Caco-2 (cell line): ENCODE measurements at places on chromosomes 1 and 21. TPM values are rescaled to one million over a fixed set of nuclear protein-coding genes. Genes with fewer than 3 reads are reported as not detected.

CCDC185 gene
- not detected in 2 replicates for total RNA-seq

CTH gene
- 11.1 and 14.0 TPM in 2 replicates for total RNA-seq

ESRRG gene
- 6.6 and 8.6 TPM in 2 replicates for total RNA-seq

SYT2 gene
- 0.07 and 0.09 TPM in 2 replicates for total RNA-seq

DNA sequence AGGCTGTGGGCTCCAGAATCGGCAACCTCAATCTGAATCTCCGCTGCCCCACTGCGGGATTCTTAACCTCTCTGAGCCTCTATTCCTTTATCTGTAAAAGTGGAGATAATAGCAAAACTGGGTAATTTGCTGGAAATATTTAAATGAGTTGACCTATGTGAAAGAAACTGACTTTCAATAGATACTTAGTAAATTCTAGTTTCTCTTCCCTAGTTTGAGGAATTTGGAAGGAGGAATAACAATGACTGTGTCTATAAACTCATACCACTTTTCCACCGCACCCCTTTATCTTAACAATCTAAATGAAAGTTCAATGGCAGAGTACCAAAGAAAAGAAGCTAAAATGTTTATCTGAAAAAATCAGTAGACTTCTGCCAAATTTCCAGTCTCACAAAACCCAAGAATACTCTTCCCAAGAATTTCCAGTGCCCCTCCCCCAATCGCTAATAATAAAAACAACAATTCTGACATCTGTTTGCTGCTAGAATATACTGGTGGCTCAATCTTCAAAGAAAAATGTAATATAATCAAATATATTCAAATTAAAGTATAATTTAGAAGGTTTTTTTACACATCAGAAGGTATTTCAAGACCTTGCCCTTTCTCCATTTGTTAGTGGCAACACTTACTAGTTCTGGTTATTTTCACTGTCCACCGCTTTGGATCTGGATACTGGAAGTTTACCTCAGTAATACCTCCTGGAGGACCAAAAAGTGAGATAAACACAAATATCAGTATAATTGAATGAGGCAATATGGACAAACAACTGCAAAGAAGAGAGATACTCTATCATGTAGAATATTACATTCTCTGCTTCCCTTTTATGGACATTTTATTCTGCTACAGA lies 171.2 kb downstream of the LTN1 start:
- peaks cover 1% of the 10 kb centered on the region; the same call in 1 of the 2 replicates for H3K27me3 ChIP-seq
- no peaks in the 10 kb centered on the region for H3K36me3 ChIP-seq
- H3K4me1 ChIP-seq, result no peaks in the 10 kb centered on the region
- no peak for DNase-seq

GRCh38 chr1:113780374-113781146 lies 21.3 kb upstream of the PHTF1 start:
- H3K27me3 ChIP-seq, result no peaks in the 10 kb centered on the region
- no peaks in the 10 kb centered on the region for H3K36me3 ChIP-seq
- H3K4me1 ChIP-seq, result peaks cover 20% of the 10 kb centered on the region
- no peak overlapping the region for H3K4me3 ChIP-seq
- H3K27ac ChIP-seq, result no peak overlapping the region

- H3K36me3 ChIP-seq, result no peaks in the 10 kb centered on the region
- H3K27ac ChIP-seq, result no peak overlapping the region
- H3K4me1 ChIP-seq, result 0 out of 2 replicates have a peak, but pooled peaks cover 3% of the 10 kb centered on the region
- H3K27me3 ChIP-seq, result no peaks in the 10 kb centered on the region
Measured at GRCh38 chr1:94512816-94513215, 28.7 kb downstream of the F3 start.

- peaks cover 45% of the 10 kb centered on the region for H3K4me1 ChIP-seq
- no peaks in the 10 kb centered on the region for H3K27me3 ChIP-seq
- H3K4me3 ChIP-seq, result no peak overlapping the region
- H3K36me3 ChIP-seq, result no peaks in the 10 kb centered on the region
Measured at GRCh38 chr1:1428174-1428573, 7.1 kb upstream of the ANKRD65 start.

- H3K4me3 ChIP-seq, result no peak overlapping the region
- H3K27me3 ChIP-seq, result no peaks in the 10 kb centered on the region
- H3K27ac ChIP-seq, result no peak overlapping the region
- H3K4me1 ChIP-seq, result no peaks in the 10 kb centered on the region
- no peaks in the 10 kb centered on the region for H3K36me3 ChIP-seq
Measured at GRCh38 chr1:40887652-40888051, 25.5 kb upstream of the CITED4 start.

DNA sequence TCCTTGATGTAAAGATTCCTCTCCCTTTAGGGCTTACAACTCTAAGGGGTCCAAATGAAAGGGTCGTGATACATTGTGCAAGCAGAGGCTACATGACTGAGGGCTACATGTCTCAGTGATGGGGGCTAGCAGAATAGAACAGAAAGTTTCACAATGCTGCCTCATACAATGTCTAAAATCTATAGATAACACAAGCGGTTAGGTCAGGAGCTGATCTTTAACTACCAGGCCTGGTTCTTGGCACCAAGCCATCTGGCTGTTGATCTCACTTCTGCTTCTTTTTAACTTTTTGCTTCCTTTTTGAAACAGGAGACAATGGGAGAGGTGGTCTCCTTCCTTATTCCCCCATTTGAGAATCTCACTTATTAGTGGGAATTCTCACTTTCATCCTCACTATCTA lies 710.2 kb downstream of the AMY1C start:
- H3K4me3 ChIP-seq, result no peak overlapping the region
- no peaks in the 10 kb centered on the region for H3K36me3 ChIP-seq
- no peaks in the 10 kb centered on the region for H3K4me1 ChIP-seq
- no peak for DNase-seq
- no peaks in the 10 kb centered on the region for H3K27me3 ChIP-seq
- no peak overlapping the region for H3K27ac ChIP-seq

DNA sequence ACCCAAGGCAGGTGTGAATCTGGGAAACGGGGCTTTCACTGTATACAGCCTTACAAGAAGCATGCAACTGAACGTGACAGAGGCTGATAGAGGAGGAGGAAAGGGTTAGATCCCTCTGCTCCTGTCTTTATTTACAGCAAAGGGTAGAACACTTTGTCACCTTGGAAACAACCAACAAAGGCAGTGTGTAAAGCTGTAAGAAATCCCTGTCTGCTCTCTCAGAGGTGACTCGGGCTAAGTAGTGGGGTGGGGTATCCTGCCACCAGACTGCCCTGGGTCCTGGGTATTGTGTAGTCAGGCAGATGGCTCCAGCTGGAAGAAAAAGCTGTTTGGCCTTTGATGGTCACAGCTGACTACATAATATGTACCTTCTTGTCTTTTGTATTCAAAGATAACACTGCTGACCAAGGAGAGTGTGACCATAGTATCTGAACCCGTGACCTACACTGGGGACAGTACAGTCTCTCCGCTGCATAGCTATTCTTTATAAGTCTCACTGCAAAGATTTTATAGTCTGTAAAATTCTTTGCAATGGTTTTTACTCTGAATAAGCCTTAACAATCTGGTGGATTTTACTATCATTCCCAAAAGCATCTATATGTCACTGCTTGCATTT lies 22.1 kb upstream of the POU2F1 start:
- no peaks in the 10 kb centered on the region for H3K27me3 ChIP-seq
- H3K4me1 ChIP-seq, result peaks cover 10% of the 10 kb centered on the region
- H3K36me3 ChIP-seq, result no peaks in the 10 kb centered on the region
- no peak overlapping the region for H3K27ac ChIP-seq

DNA sequence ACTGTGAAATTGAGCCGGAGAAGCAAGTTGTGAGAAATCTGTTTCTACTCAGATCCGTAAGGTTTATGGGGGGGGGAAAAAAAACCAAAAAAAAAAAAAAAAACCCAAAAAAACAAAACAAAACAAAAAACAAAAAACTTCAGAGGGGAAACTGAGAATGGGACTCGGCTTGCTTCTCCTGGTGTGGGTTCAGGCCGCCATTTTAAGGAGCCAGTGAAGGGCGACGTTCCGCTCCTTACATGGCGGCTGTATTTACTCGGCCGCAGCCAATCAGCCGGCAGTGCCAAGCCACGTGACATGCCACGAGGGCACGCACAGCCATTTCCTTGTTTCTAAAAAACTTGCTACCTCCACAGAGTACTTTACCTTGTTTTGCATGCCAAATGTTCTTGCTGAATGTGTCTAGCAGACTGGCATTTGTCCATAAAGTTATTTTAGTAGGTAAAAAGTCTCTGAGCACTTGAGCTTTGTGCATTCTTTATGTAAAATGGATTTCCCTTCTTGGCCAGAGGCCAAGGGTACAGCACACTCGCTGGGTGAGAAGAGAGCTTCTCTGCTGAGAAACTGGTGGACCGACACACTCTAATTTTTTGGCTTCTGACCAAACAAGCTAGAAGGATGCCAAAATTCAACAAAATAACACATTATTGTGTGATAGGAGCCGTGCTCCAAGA lies 101.8 kb downstream of the NFIA start:
- peak; percentile 75 for DNase-seq
- H3K4me1 ChIP-seq, result no peaks in the 10 kb centered on the region
- H3K27me3 ChIP-seq, result no peaks in the 10 kb centered on the region
- no peaks in the 10 kb centered on the region for H3K36me3 ChIP-seq
- H3K4me3 ChIP-seq, result no peak overlapping the region
